ENCODE measurements at places on chromosomes 7 and 10.

DNA sequence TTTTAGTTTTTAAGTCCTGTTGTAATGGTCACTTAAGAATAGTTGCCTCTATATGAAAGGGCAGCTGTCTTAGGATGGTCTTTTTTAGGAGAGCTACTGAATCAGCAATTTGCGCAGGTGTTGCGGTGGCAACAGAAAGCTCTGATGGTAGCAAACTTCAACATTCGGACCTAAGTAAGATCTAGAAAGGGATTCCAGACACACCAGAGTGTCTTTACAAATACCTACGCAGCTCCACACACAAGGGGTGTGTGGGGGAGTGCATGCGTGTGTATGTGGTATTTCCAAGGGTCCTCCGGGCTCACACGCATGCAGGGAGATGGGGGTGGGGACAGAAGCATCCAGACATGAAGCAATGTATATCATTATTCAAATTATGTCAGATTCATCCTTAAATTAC is 438.6 kb upstream of the MGMT start:
- peaks cover 14% of the 10 kb centered on the region for H3K27me3 ChIP-seq
- no peak overlapping the region for H3K27ac ChIP-seq
- H3K4me3 ChIP-seq: no peak overlapping the region
- no peaks in the 10 kb centered on the region for H3K36me3 ChIP-seq
- no peak for DNase-seq

- H3K36me3 ChIP-seq: peaks cover 6% of the 10 kb centered on the region
- DNase-seq: no peak
- H3K4me3 ChIP-seq: no peak overlapping the region
- H3K27ac ChIP-seq: no peak overlapping the region
- H3K4me1 ChIP-seq: peaks cover 12% of the 10 kb centered on the region
Observed at GRCh38 chr7:77239471-77239870, 39.9 kb upstream of the FGL2 start.

DNA sequence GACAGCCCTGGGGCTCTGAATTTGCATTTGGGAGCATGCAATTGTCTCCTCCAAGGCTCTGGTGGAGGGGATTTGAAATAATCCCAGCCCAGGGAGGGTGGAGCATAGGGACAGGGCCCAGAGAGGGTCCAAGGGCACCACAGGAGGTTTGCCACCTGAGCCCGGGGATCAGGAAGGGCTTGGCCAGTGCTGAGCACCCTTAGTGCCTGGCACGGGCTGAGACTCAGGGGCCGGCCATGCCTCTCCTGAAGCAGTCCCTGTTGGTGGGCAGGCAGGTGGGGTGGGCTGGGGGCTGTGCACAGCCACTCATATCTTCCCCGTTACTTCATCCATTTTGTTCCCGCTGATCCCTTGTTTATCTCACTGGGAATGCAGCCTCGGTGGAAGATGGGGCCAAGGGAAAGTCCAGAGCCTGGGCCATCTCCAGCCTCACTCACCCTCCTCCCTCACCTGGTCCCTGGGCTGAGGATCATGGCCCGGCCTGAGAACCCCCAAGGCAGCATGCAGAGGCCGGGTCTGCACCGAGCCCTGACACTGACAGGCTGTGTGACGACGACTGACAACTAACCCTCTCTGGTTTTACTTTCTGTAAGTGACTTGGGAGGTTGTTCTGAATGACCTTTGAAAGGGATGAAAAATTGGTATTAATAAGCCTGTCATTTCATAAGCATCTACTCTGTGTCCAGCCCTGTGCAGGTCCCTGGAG is 38.5 kb downstream of the KCTD7 start:
- peaks cover 4% of the 10 kb centered on the region for H3K36me3 ChIP-seq
- H3K4me3 ChIP-seq: no peak overlapping the region
- H3K27ac ChIP-seq: no peak overlapping the region
- no peaks in the 10 kb centered on the region for H3K4me1 ChIP-seq

DNA sequence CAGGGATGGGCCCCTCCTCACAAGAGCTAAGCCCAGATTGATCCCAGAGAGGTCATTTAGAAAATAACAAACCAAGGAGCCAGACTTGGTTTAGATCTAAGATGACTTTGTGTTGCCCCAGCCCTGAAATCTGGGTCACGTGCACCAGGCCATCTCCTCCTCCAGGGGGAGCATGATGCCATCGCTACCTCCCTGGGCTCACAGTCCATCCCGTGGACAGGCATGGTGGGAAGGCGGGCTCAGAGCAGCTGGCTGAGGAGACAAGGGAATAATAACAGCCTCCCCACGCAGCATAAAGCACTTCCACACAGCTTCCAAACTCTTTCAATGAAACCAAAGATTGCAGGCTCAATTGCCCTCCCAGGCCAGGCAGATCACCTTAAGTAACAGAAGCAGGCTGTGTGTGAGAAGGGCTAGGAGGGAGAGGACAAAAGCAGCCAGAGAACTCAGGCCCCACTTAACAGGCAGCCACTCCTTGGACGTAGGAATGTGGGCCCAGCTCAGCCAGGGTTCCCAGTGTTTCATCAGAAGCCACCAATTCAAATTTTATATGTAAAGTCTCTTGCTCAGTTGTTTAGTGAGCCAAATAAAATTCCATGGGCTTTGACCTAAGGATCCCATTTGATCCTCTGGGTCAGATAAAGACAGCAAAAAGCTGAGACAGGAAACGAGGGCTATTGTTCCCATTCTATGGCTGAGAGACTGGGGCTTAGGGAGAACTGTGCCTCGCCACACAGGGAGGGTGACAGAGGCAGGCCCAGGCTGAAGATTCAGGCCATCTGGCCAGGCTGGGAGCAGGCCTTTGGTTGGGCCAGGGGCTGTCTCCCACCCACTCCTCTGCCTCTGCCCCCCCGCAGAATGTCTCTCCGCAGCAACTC is 100.2 kb downstream of the COL13A1 start:
- DNase-seq: no peak
- H3K4me1 ChIP-seq: no peaks in the 10 kb centered on the region
- H3K27me3 ChIP-seq: peaks cover 5% of the 10 kb centered on the region
- no peak overlapping the region for H3K27ac ChIP-seq

- no peak overlapping the region for H3K27ac ChIP-seq
- H3K27me3 ChIP-seq: peaks cover 5% of the 10 kb centered on the region
- H3K36me3 ChIP-seq: no peaks in the 10 kb centered on the region
- H3K4me1 ChIP-seq: no peaks in the 10 kb centered on the region
Observed at GRCh38 chr7:128427289-128427891, 17.6 kb upstream of the IMPDH1 start.

DNA sequence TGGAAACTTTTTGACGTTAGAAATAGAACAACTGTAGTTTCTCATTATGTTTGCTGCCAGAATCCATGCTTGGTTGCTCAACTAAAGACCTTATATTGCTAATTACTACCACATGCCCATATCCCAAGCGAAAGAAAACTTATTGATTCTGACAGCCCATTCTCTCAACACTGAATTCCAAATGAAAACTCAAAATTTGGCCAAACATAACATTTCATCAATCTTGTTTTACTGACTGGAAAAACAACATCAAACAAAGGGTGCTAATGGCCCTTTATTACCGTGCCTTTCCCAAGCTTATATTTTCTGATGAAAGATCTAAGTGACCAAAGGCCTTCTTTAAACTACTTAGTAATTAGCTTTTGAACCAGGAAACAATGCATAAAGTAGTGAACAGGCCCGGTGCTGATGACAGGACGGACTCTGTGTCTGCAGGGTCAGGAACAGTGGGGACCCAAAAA is 531.8 kb downstream of the KCNMA1 start:
- H3K27ac ChIP-seq: no peak overlapping the region
- no peak for DNase-seq

- H3K4me1 ChIP-seq: no peaks in the 10 kb centered on the region
- peaks cover 54% of the 10 kb centered on the region for H3K36me3 ChIP-seq
- no peak for DNase-seq
- H3K4me3 ChIP-seq: no peak overlapping the region
- H3K27ac ChIP-seq: no peak overlapping the region
Observed at GRCh38 chr7:47432671-47433563, 149.0 kb downstream of the TNS3 start.

- DNase-seq: no peak
- H3K27me3 ChIP-seq: peaks cover 3% of the 10 kb centered on the region
- no peaks in the 10 kb centered on the region for H3K4me1 ChIP-seq
- H3K36me3 ChIP-seq: no peaks in the 10 kb centered on the region
- no peak overlapping the region for H3K27ac ChIP-seq
Observed at GRCh38 chr7:98335411-98335977, 54.0 kb downstream of the BRI3 start.

DNA sequence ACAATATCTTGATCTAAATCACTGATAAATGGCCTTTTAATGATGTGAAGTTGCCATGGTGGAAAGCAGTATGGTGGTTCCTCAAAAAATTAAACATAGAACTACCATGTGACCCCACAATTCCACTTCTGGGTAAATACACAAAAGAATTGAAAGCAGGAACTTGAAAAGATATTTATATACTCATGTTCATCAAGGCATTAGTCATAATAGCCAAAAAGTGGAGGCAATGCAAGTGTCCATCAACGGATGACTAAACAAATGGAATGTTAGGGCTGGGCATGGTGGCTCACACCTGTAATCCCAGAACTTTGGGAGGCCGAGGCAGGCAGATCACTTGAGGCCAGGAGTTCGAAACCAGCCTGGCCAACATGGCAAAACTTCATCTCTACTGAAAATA is 2.0 kb upstream of the DNAJC12 start:
- H3K4me3 ChIP-seq: no peak overlapping the region
- no peak for DNase-seq
- no peak overlapping the region for H3K27ac ChIP-seq
- H3K36me3 ChIP-seq: no peaks in the 10 kb centered on the region
- H3K4me1 ChIP-seq: peaks cover 2% of the 10 kb centered on the region

GRCh38 chr10:121921238-121921931 is 6.4 kb downstream of the ATE1 start:
- H3K4me1 ChIP-seq: peaks cover 17% of the 10 kb centered on the region
- no peak overlapping the region for H3K4me3 ChIP-seq
- H3K27me3 ChIP-seq: no peaks in the 10 kb centered on the region
- no peak overlapping the region for H3K27ac ChIP-seq
- peaks cover 37% of the 10 kb centered on the region for H3K36me3 ChIP-seq
- no peak for DNase-seq

- H3K27me3 ChIP-seq: no peaks in the 10 kb centered on the region
- peak overlapping the region; percentile 90 for H3K4me3 ChIP-seq
- peaks cover 14% of the 10 kb centered on the region for H3K36me3 ChIP-seq
- H3K27ac ChIP-seq: peak overlapping the region; percentile 80
- peaks cover 49% of the 10 kb centered on the region for H3K4me1 ChIP-seq
Observed at GRCh38 chr7:100693312-100694097, 545 bp downstream of the GIGYF1 start.

DNA sequence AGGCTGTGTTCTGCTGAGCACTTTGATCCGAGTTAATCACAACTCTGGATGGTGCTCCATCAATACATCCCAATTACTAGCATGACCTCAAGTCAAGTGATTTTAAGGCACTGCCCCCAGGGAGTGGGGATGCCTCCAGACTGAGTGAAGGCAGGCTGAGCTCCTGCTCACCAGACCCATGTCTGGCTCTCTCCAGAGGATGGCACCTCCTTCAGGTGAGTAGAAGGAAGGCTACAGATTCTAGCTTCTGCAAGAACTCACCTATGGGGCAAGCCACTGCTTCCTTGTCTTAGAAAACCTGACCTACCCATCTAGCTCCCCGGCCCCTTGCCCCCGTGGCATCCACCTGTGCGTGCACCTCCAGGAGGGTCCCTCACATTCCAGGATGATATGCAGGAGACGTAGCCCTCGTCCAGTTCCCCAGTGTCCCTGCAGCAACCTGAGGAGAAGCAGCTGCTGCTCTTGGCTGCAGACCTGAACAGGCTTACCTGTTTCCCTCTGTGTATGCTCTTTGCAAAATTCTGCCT is 390.3 kb downstream of the GRID1 start:
- DNase-seq: no peak
- H3K27ac ChIP-seq: no peak overlapping the region
- H3K4me1 ChIP-seq: no peaks in the 10 kb centered on the region

GRCh38 chr7:33604056-33604455 is 301.3 kb upstream of the BMPER start:
- no peak overlapping the region for H3K27ac ChIP-seq
- H3K4me3 ChIP-seq: no peak overlapping the region
- H3K36me3 ChIP-seq: peaks cover 23% of the 10 kb centered on the region
- no peaks in the 10 kb centered on the region for H3K4me1 ChIP-seq

DNA sequence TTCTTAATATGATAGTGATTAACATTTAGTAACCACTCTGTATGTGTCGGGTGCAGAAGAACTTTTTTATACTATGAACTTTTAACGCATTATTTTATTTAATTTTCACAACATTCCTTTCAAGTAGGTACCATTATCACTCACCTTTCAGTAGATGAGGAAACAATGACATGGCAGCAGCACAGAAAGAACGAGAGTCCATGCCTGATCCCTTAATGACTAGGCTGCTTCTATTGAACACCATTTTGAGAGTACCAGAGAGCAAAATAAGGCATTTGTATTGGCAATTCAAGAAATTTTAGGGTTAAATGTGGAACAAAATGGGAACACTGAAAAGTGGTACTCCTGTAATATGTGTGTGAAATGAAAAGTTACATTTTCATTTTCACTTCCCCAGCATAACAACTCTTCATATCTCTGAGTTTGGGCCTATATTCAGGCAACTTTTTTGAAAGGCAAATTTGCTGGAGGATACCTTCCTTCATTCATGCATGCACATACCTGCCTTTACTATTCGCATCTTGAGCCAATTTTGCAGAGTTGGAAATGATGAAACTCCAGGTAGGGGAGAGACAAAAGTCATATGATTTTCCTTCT is 12.8 kb downstream of the LRRN3 start:
- H3K36me3 ChIP-seq: no peaks in the 10 kb centered on the region
- no peak for DNase-seq
- H3K27me3 ChIP-seq: no peaks in the 10 kb centered on the region
- peaks cover 35% of the 10 kb centered on the region for H3K4me1 ChIP-seq
- H3K4me3 ChIP-seq: peak overlapping the region; percentile 39

- H3K4me3 ChIP-seq: no peak overlapping the region
- H3K36me3 ChIP-seq: no peaks in the 10 kb centered on the region
- no peak for DNase-seq
- peak overlapping the region; percentile 19 for H3K27ac ChIP-seq
Observed at GRCh38 chr10:100738055-100738827, 7.1 kb upstream of the PAX2 start.

- H3K36me3 ChIP-seq: no peaks in the 10 kb centered on the region
- DNase-seq: no peak
- H3K4me3 ChIP-seq: no peak overlapping the region
- peaks cover 6% of the 10 kb centered on the region for H3K27me3 ChIP-seq
Observed at GRCh38 chr10:677750-678661, 11.5 kb downstream of the DIP2C start.

GRCh38 chr10:75272896-75273295 is 37.1 kb upstream of the COMTD1 start:
- peaks cover 14% of the 10 kb centered on the region for H3K27me3 ChIP-seq
- H3K4me3 ChIP-seq: no peak overlapping the region
- H3K4me1 ChIP-seq: no peaks in the 10 kb centered on the region
- H3K36me3 ChIP-seq: no peaks in the 10 kb centered on the region
- no peak for DNase-seq

- peaks cover 3% of the 10 kb centered on the region for H3K4me1 ChIP-seq
- no peak overlapping the region for H3K4me3 ChIP-seq
- DNase-seq: no peak
- H3K27ac ChIP-seq: no peak overlapping the region
- peaks cover 5% of the 10 kb centered on the region for H3K27me3 ChIP-seq
Observed at GRCh38 chr7:95527033-95527775, 41.5 kb downstream of the ASB4 start.

Data from activated B cell treated with CpG ODN at 0.5 μM for 24 hours (primary cell).